ENCODE measurements at places on chromosomes 1 and 21. TPM values are rescaled to one million over a fixed set of nuclear protein-coding genes. Genes with fewer than 3 reads are reported as not detected.

Gene VASH2
- 0.26 TPM for total RNA-seq

Gene FCRL6
- not detected for total RNA-seq

Gene KPRP
- not detected for total RNA-seq

Gene FCGR2B
- total RNA-seq, result not detected

Gene DLGAP3
- 0.07 TPM for total RNA-seq

Gene MAN1C1
- 13.4 TPM for total RNA-seq

Gene S100A8
- total RNA-seq, result not detected

Gene DDX20
- total RNA-seq, result 16.6 TPM

Gene TEDDM1
- not detected for total RNA-seq

Gene NUP210L
- total RNA-seq, result 0.07 TPM

Gene COL6A1
- total RNA-seq, result 1,943 TPM

Gene IGSF8
- total RNA-seq, result 69.9 TPM

Gene RPE65
- not detected for total RNA-seq

Gene DMRTA2
- 0.46 TPM for total RNA-seq

Gene GJA4
- 0.50 TPM for total RNA-seq

Gene SMPDL3B
- not detected for total RNA-seq

Gene CFHR2
- not detected for total RNA-seq

Gene DMBX1
- not detected for total RNA-seq

Gene IQCC
- 1.4 TPM for total RNA-seq

Gene SRP9
- 219 TPM for total RNA-seq

Gene TCHH
- 0.03 TPM for total RNA-seq

Gene TFB2M
- 12.2 TPM for total RNA-seq

Gene HSD3B2
- not detected for total RNA-seq

Gene TMEM200B
- 4.3 TPM for total RNA-seq

Gene FCAMR
- total RNA-seq, result not detected

Gene USP16
- total RNA-seq, result 21.1 TPM

Gene HPDL
- total RNA-seq, result 0.86 TPM

Gene SPATA6
- 6.2 TPM for total RNA-seq

Gene GBP5
- not detected for total RNA-seq

Gene AGMAT
- total RNA-seq, result 0.52 TPM

Gene MOB3C
- 13.2 TPM for total RNA-seq

Gene ZBTB8A
- 6.9 TPM for total RNA-seq

Gene AK5
- total RNA-seq, result 37.0 TPM

Gene UBE2U
- total RNA-seq, result not detected

Gene RNF186
- not detected for total RNA-seq

Gene SPRR2B
- total RNA-seq, result not detected

Gene CDC42BPA
- total RNA-seq, result 47.7 TPM

Gene FAM177B
- not detected for total RNA-seq

Gene KCNQ4
- 0.53 TPM for total RNA-seq

Gene GUCA2A
- total RNA-seq, result not detected

Gene MAB21L3
- 0.03 TPM for total RNA-seq

Gene OR2L3
- not detected for total RNA-seq

Gene TFF2
- total RNA-seq, result not detected

Gene IL19
- not detected for total RNA-seq

Gene SH3BGR
- total RNA-seq, result 5.3 TPM

Measured in smooth muscle cell of the pulmonary artery (primary cell).